ENCODE measurements at places on chromosomes 1 and 21. TPM values are rescaled to one million over a fixed set of nuclear protein-coding genes. Genes with fewer than 3 reads are reported as not detected.

The CTSE gene
- not detected for total RNA-seq

- DNase-seq: no peak
Measured at GRCh38 chr1:67355745-67356424, 48.2 kb downstream of the IL12RB2 start.

GRCh38 chr1:198892065-198892464 lies 253.2 kb downstream of the PTPRC start:
- DNase-seq: no peak

The AIRE gene
- 0.86 TPM for total RNA-seq

The SPTA1 gene
- not detected for total RNA-seq

- no peak for DNase-seq
Measured at GRCh38 chr1:203823306-203823705, 27.9 kb downstream of the ZBED6 start.

DNA sequence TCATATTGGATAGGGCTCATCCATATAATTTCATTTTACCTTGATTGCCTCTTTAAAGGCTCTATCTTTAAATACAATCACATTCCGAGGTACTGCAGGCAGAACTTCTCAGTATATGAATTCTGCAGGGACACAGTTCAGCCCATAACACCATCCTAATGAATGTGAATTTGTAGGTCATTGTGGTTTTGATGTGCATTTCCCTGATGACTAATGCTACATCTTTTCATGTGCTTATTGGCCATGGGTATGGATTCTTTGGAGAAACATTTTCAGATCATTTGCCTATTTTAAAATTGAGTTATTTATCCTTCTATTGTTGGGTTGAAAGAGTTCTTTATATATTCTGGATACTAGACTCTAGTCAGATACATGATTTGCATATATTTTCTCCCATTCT lies 9.6 kb upstream of the RPS6KC1 start:
- no peak for DNase-seq

The MYOM3 gene
- total RNA-seq: 0.54 TPM

The FMOD gene
- not detected for total RNA-seq

The HPDL gene
- not detected for total RNA-seq

DNA sequence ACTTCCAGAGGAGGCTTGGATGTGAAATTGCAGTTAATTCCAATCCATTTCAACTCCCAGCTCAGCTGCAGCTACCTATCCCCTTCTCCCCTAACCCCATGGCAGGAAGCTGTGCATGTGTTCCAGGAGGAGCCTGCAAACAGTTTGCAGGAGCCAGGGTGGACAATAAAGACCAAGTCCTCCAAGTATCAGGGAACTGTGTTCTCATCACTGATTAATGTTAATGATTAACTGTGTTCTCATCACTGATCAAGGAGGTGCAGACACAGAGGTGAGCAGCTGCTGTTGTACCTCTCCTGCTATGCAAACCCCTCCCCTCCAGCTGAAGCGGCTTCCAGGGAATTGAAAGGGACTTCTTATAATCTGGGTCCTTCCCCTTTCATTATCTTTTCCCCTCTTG lies 19.2 kb downstream of the CLDN19 start:
- DNase-seq: no peak
